Astrocyte (in vitro differentiated cells and primary cell): ENCODE measurements at places on chromosomes 11 and 22. TPM values are rescaled to one million over a fixed set of nuclear protein-coding genes. Genes with fewer than 3 reads are reported as not detected.
A peak's percentile ranks its signal among the peaks of the same experiment; 100 is the strongest.

GRCh38 chr22:31271026-31271425 lies 21.3 kb downstream of the PIK3IP1 start:
- H3K4me1 ChIP-seq = peaks cover 5% of the 10 kb centered on the region
- no peak for DNase-seq
- H3K4me3 ChIP-seq = no peak overlapping the region
- H3K27ac ChIP-seq = peak overlapping the region; percentile 50
- peaks cover 28% of the 10 kb centered on the region for H3K36me3 ChIP-seq

DNA sequence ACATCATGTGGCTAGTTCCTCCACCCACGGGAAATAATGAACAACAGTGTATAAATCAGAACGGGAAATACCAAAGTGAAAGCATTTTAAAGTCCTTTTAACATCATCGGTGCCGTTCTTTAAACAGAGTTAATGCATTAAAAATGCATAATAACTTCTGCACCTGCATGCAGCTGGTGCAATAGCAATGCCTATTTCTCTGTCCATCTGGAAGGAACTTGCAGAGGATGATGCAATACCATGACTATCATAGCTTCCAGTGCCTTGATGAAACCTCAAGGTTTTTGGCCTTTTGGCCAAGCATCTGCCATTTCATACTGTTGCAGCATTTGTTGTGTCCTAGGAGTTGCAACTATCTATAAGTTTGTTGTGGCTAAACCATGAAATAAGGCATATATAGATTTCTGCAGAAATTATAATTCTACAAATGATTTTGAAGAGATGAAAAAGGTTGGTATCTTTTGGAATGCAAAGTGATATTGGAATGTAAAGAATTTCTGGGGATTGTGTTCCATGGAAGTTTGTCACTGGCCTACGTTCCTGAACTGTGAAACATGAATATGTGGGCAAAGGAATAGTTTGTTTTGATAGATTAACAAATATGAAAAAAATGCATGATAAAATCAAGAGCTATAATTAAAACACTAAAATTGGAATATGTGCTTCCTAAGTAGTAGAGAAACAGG lies 9.8 kb upstream of the EIF3F start:
- peaks cover 16% of the 10 kb centered on the region for H3K4me1 ChIP-seq
- no peaks in the 10 kb centered on the region for H3K27me3 ChIP-seq
- peak overlapping the region; percentile 84 for H3K27ac ChIP-seq
- no peaks in the 10 kb centered on the region for H3K36me3 ChIP-seq
- peak; percentile 89 for DNase-seq
- H3K4me3 ChIP-seq = peak overlapping the region; percentile 30

- peaks cover 6% of the 10 kb centered on the region for H3K4me1 ChIP-seq
- H3K27me3 ChIP-seq = no peaks in the 10 kb centered on the region
- H3K36me3 ChIP-seq = no peaks in the 10 kb centered on the region
- DNase-seq = peak; percentile 10
- no peak overlapping the region for H3K27ac ChIP-seq
These were observed 2.9 kb upstream of the BTBD10 start for GRCh38 chr11:13465909-13466371.

DNA sequence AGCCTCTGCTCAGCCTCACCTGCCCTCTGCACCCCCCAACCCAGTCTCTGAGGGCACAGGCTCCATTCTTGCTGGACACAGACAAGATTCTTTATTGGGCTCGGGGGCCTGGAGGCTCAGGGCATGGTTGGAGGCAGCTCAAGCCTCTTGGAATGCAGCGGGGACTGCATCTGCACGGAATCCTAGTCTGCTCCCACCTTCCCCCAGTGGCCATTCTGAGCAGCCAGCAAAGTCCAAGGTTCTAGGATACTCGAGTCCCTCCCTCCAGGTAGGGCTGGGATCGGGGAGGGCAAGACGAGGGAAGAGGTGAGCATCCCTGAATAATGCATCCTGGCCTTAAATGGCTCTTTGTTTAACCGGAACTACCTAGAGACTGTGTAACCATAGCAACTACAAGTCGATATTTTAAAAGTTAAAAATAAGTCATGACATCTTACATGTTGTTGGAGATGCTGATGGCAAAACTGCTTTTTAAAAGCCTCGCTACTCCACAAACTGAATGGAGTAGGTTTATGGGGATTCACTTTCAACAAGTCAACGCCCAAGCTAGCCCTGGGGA lies 10.7 kb upstream of the IGSF22 start:
- H3K27me3 ChIP-seq = no peaks in the 10 kb centered on the region
- no peak overlapping the region for H3K27ac ChIP-seq
- H3K4me1 ChIP-seq = no peaks in the 10 kb centered on the region
- no peak for DNase-seq
- H3K4me3 ChIP-seq = no peak overlapping the region
- no peaks in the 10 kb centered on the region for H3K36me3 ChIP-seq

DNA sequence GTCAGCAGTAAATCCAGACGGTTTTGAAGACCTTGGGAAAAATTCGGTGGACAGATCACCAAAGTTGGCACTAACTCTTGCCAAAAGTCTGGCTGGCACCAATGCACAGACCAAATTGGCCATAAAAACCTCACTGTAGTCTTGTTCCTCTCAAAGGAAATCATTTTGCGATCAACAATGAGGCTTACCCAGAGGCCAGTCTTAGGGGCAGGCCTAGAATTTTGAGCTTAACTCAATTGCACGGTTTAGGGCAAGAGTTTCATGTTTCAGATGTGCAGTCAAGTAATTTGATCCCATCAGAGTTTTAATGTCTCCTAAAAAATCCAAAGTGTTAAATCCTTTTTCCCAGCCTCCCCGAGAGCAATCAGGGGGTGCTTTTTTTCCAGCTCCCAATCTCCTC lies 19.0 kb downstream of the MPPED2 start:
- no peak overlapping the region for H3K27ac ChIP-seq
- no peaks in the 10 kb centered on the region for H3K36me3 ChIP-seq
- no peak overlapping the region for H3K4me3 ChIP-seq
- no peaks in the 10 kb centered on the region for H3K4me1 ChIP-seq
- H3K27me3 ChIP-seq = no peaks in the 10 kb centered on the region

- peak; percentile 83 for DNase-seq
- no peaks in the 10 kb centered on the region for H3K27me3 ChIP-seq
- H3K4me3 ChIP-seq = no peak overlapping the region
- H3K4me1 ChIP-seq = peaks cover 50% of the 10 kb centered on the region
- no peaks in the 10 kb centered on the region for H3K36me3 ChIP-seq
- H3K27ac ChIP-seq = peak overlapping the region; percentile 89
These were observed 2.8 kb upstream of the ROBO4 start for GRCh38 chr11:124900464-124900863.

- peak; percentile 66 for DNase-seq
- H3K4me3 ChIP-seq = no peak overlapping the region
- no peaks in the 10 kb centered on the region for H3K36me3 ChIP-seq
- H3K4me1 ChIP-seq = peaks cover 11% of the 10 kb centered on the region
- peak overlapping the region; percentile 5 for H3K27ac ChIP-seq
These were observed 283.5 kb downstream of the TTC28 start for GRCh38 chr22:28395920-28396753.

GRCh38 chr11:3609416-3610265 lies 32.2 kb downstream of the ART5 start:
- H3K4me1 ChIP-seq = no peaks in the 10 kb centered on the region
- H3K36me3 ChIP-seq = no peaks in the 10 kb centered on the region
- DNase-seq = no peak
- H3K4me3 ChIP-seq = no peak overlapping the region
- H3K27ac ChIP-seq = no peak overlapping the region
- no peaks in the 10 kb centered on the region for H3K27me3 ChIP-seq

GRCh38 chr11:100467821-100468508 lies 219.1 kb upstream of the ARHGAP42 start:
- no peaks in the 10 kb centered on the region for H3K4me1 ChIP-seq
- no peak overlapping the region for H3K27ac ChIP-seq
- DNase-seq = no peak
- no peaks in the 10 kb centered on the region for H3K27me3 ChIP-seq
- H3K4me3 ChIP-seq = no peak overlapping the region
- no peaks in the 10 kb centered on the region for H3K36me3 ChIP-seq

GRCh38 chr22:50670914-50671538 lies 1.6 kb upstream of the SHANK3 start:
- H3K36me3 ChIP-seq = no peaks in the 10 kb centered on the region
- no peak for DNase-seq
- H3K27ac ChIP-seq = no peak overlapping the region
- no peak overlapping the region for H3K4me3 ChIP-seq
- H3K4me1 ChIP-seq = peaks cover 2% of the 10 kb centered on the region
- H3K27me3 ChIP-seq = peaks cover 16% of the 10 kb centered on the region

- peak overlapping the region; percentile 94 for H3K4me3 ChIP-seq
- H3K27me3 ChIP-seq = no peaks in the 10 kb centered on the region
- peaks cover 67% of the 10 kb centered on the region for H3K4me1 ChIP-seq
- no peaks in the 10 kb centered on the region for H3K36me3 ChIP-seq
- peak overlapping the region; percentile 98 for H3K27ac ChIP-seq
These were observed 68.7 kb downstream of the ETS1 start for GRCh38 chr11:128518493-128519207.

DNA sequence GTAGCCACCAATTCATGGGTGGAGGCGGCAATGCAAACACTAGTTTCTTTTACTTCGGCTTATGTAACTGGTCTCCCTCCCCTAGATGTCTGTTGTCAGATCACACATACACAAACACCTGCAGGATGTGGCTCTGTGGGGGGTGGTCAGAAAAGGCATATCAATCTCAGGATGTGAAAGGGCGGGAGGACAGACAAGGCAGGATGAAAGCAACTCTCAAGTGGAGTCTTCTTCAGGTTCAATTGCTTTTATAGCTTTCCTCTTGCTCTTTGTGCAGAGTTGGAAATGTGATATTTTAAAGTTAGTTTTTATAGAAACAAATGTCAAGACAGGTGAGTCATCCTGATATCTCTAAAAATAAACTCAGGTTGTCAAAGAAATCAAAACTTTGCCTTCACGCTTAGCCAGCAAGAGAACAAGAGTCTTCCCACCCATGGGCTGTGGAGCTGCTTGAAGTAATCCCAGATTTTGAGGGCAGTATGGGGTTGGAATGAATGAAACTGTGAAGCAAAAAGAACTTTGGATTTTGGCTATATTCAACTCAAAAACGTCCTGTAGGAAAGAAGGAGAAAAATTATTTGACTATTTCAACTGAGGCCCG lies 423.4 kb downstream of the GUCY1A2 start:
- no peaks in the 10 kb centered on the region for H3K27me3 ChIP-seq
- H3K36me3 ChIP-seq = no peaks in the 10 kb centered on the region
- peak; percentile 6 for DNase-seq
- no peak overlapping the region for H3K27ac ChIP-seq
- no peak overlapping the region for H3K4me3 ChIP-seq

DNA sequence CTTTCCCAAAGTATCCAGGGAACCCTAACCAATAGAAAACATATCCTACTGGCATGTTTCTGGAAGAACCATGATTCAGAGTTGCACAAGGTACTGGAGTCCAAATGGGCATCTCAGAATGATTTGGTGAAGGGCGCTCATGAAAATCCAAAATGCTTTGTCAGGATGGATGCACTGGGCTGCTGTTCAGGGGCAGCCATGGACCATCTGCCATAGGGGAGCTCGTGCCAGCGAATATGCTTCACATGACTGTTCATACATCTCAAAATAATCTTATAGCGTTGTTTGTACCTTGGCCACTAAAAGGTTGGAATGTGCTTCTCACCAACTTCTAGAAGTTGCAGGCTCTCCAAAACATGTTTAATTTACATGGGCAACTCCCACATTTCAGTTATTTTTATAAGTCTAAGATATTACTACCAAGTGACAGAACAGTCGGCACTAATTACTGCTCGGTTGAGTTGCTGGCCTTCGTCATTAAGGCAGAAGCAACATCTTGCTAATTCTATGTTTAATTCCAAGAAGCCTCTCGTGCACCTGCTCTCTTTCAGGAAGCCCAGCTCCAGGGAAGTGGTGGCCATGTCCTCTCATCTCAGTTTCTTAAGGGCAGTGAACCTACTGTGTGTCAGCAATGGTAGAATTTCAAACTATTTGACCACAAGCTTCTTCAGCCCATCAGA lies 1497.7 kb downstream of the TBC1D22A start:
- H3K4me3 ChIP-seq = no peak overlapping the region
- H3K4me1 ChIP-seq = no peaks in the 10 kb centered on the region
- no peaks in the 10 kb centered on the region for H3K36me3 ChIP-seq
- no peaks in the 10 kb centered on the region for H3K27me3 ChIP-seq

GRCh38 chr11:97740801-97741151 lies 1280.0 kb upstream of the CNTN5 start:
- no peaks in the 10 kb centered on the region for H3K36me3 ChIP-seq
- H3K4me1 ChIP-seq = peaks cover 19% of the 10 kb centered on the region
- no peak overlapping the region for H3K4me3 ChIP-seq
- no peak for DNase-seq
- peak overlapping the region; percentile 38 for H3K27ac ChIP-seq
- no peaks in the 10 kb centered on the region for H3K27me3 ChIP-seq

GRCh38 chr22:17890892-17891291 lies 116.6 kb upstream of the BID start:
- H3K36me3 ChIP-seq = peaks cover 16% of the 10 kb centered on the region
- H3K27me3 ChIP-seq = no peaks in the 10 kb centered on the region
- DNase-seq = no peak
- H3K4me1 ChIP-seq = no peaks in the 10 kb centered on the region

DNA sequence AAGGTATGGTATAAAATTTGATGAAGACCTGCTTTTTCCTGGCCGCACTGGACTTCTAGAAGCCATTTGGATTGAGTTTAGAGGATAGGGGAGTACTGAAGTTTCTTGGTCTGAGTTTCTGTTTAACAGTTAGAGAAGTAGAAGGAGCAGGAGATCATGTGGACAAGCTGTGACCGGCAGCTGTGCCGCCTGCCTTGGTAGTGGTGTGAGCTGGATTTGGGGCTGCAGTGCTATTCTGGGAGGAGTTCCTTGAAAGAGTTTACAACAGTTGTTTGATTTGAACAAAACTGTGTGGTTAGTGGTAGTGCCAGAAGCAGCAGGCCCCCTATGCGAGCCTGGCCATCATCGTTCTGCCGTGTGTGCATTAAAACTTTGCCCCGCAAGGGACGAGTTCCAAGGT lies 105.2 kb downstream of the PDHX start:
- no peaks in the 10 kb centered on the region for H3K36me3 ChIP-seq
- no peak overlapping the region for H3K27ac ChIP-seq
- H3K4me3 ChIP-seq = no peak overlapping the region
- no peaks in the 10 kb centered on the region for H3K4me1 ChIP-seq

- no peaks in the 10 kb centered on the region for H3K36me3 ChIP-seq
- H3K27ac ChIP-seq = no peak overlapping the region
- H3K4me1 ChIP-seq = no peaks in the 10 kb centered on the region
- no peak for DNase-seq
These were observed 9.8 kb downstream of the KRTAP5-6 start for GRCh38 chr11:1706634-1707400.

- H3K27ac ChIP-seq = no peak overlapping the region
- H3K36me3 ChIP-seq = no peaks in the 10 kb centered on the region
- no peak overlapping the region for H3K4me3 ChIP-seq
These were observed 11.3 kb upstream of the GDPD5 start for GRCh38 chr11:75536786-75537641.

- H3K27me3 ChIP-seq = peaks cover 72% of the 10 kb centered on the region
- H3K4me3 ChIP-seq = no peak overlapping the region
- H3K4me1 ChIP-seq = peaks cover 11% of the 10 kb centered on the region
These were observed 2.1 kb upstream of the LMO1 start for GRCh38 chr11:8265681-8266241.

GRCh38 chr22:50626850-50627641 lies 906 bp downstream of the ARSA start:
- peak overlapping the region; percentile 73 for H3K4me3 ChIP-seq
- no peak overlapping the region for H3K27ac ChIP-seq
- H3K36me3 ChIP-seq = no peaks in the 10 kb centered on the region
- no peaks in the 10 kb centered on the region for H3K27me3 ChIP-seq

The ARHGAP20 gene
- 0.11 and 0.19 TPM in 2 replicates for total RNA-seq

The SLC37A2 gene
- 0.62 and 1.3 TPM in 2 replicates for total RNA-seq

The DTX4 gene
- 16.1 and 19.5 TPM in 2 replicates for total RNA-seq

The DCUN1D5 gene
- 63.9 and 67.7 TPM in 2 replicates for total RNA-seq

The TLCD5 gene
- 9.3 and 9.5 TPM in 2 replicates for total RNA-seq

The CASP4 gene
- total RNA-seq = 0.62 and 0.86 TPM in 2 replicates

The IGLL5 gene
- not detected in 2 replicates for total RNA-seq
